Erythroblast (primary cell): ENCODE measurements at places on chromosomes 12 and 14.

DNA sequence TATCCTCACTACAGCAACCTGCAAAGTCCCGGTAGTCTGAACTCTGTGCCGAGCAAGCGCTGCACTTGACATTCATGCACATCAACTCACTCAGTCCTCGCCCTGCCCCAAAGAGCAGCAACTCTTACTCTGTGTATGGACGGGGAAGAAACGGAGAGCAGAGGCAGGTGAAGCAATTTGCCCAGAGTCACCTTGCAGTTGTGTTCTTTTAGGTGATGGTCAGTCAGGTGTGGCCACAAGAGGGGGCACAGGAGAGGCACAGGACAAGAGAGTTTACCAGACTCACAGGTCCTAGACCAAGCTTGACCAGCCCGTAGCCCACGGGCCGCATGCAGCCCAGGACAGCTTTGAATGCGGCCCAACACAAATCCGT, 39.1 kb downstream of the TSPAN11 start:
- DNase-seq = no peak

DNA sequence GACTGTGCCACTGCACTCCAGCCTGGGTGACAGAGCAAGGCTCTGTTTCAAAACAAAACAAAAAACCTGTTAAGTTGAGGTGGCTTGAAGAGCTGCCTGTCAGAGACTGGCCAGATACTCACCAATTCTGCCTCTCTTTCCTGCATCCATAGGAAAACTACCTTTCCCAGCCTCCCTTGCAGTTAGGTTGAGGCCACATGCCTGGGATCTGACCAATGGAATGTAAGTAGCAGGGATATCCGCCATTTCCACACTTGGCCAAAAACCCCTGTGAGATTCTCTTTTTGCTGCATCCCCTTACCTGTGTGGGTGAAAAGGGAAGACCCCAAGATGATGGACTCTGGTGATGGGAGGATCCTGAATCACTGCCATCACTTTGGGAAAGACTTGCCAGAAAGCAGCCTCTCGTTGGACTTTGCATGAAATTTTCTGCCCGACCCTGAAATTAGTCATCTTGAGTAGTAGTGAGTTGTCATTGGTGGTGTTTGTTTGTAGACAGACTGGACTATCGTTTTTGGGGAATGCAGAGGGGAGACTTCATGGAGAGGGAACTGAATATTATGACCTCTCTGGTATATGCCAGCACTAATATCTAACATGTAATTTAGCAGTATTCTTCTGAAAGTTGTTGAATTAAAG, 14.0 kb downstream of the GPR68 start:
- no peak for DNase-seq

- no peak for DNase-seq
Measured at GRCh38 chr14:65006261-65006721, 19.6 kb downstream of the FNTB start.

- no peak for DNase-seq
Measured at GRCh38 chr12:121373755-121374154, 21.5 kb upstream of the ANAPC5 start.
